Keratinocyte (primary cell): ENCODE measurements at places on chromosomes 2 and 18. TPM values are rescaled to one million over a fixed set of nuclear protein-coding genes. Genes with fewer than 3 reads are reported as not detected.

The EML6 gene
- 0.26 to 2.0 TPM (median 0.96 TPM) in 3 replicates for polyA plus RNA-seq

The PRADC1 gene
- 7.5 to 13.1 TPM (median 8.2 TPM) in 3 replicates for polyA plus RNA-seq

GRCh38 chr2:239173301-239173700 lies 227.5 kb downstream of the HDAC4 start:
- DNase-seq: no peak

- no peak for DNase-seq
These were observed 61.0 kb downstream of the BIN1 start for GRCh38 chr2:127045792-127046501.

The TRIM54 gene
- polyA plus RNA-seq: not detected in 3 replicates

The HOXD13 gene
- polyA plus RNA-seq: not detected in 3 replicates

The CNGA3 gene
- 0.01 TPM in 2 of 3 replicates, not detected in the other for polyA plus RNA-seq

- DNase-seq: no peak
These were observed 10.4 kb upstream of the ALK start for GRCh38 chr2:29931818-29932217.

DNA sequence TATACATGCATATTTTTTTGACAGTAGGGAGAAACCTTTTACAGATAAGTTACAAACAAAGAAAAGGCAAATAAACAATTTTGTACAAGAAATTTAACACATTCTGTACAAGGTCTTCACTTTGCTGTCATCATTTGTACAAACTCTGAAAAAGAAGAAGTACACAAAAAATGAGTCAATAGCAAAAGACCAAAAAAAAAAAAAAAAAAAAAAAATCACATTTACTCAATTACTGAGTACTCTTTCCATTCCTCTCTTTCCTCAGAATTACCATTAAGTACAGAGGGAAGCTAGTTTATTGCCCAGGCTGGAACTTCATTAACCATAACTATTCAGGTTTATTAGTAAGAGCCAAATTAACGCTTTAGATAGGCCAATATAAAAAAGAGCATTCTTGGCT lies 5.6 kb upstream of the STPG4 start:
- DNase-seq: no peak

- no peak for DNase-seq
These were observed 10.6 kb downstream of the LDLRAD4 start for GRCh38 chr18:13229001-13229671.

GRCh38 chr2:98379311-98380202 lies 33.3 kb downstream of the CNGA3 start:
- no peak for DNase-seq

GRCh38 chr2:167293172-167293781 lies 405.0 kb downstream of the XIRP2 start:
- DNase-seq: no peak

GRCh38 chr2:158583923-158584322 lies 127.2 kb downstream of the PKP4 start:
- DNase-seq: no peak

DNA sequence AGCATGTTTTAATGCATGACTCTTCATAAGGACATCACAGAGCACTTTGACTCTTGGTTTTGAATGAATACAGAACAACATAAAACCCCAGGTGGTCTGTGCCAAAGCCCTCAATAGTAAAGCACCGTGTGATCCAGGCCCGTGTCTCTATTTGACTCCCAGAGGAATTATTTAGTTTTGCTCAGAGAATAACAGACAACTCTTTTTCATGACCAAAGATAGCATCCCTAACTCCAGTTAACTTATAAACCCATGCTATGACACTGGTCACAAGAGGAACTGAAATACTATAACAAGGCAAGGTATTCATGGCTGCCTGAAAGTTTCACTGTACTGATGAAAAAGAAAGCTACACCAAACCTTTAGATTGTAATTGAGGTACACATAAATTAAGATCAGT lies 128.4 kb downstream of the IKZF2 start:
- no peak for DNase-seq

DNA sequence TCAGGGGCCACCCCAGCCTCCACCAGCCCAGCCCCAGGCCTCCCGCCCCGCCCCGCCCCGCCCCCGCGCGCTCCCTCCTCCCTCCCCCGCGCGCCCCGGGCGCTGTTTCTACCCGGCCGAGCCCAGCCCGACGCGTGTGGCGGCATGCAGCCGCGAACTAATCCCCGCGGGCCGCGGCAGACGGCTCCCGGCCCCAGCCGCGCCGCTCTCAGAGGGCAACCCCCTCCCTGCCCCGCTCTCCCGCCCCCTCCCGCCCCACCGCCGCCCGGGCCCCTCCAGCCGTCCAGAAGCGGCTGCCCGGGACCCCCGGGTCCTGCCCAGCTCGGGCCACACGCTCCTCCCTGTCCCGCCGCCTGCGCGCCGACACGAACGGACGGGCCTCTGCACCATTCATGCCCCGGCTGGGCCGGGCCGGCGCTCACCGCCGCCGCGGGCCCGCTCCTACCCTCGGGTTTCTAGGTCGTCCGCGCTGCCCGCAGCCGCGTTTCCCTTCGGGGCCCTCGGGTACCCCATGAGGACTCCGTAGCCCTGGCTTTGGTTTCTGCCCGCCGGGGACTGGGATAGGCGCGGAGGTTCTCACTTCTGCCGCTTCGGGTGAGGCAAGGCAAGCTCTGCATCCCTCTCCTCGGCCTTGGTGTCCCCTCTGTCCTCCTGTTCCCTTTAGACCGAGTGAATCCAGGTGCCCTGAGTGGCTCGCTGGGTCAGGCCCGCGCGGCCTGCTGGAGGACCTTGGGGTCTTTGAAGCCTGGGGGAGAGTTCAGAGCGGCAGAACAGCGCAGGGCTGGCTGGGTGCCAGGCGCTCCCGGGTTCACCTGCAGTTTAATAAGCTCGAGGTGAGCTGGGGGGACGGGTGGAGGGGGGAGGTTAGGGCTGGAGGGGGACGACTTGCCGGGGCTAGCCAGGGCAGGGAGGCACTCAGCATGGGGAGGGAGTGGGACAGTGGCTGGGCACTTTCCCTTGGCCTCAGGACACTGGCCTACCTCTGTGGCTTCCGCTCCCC lies 3.1 kb downstream of the WNT10A start:
- DNase-seq: no peak

GRCh38 chr2:147083664-147084063 lies 761.2 kb upstream of the ACVR2A start:
- DNase-seq: no peak

DNA sequence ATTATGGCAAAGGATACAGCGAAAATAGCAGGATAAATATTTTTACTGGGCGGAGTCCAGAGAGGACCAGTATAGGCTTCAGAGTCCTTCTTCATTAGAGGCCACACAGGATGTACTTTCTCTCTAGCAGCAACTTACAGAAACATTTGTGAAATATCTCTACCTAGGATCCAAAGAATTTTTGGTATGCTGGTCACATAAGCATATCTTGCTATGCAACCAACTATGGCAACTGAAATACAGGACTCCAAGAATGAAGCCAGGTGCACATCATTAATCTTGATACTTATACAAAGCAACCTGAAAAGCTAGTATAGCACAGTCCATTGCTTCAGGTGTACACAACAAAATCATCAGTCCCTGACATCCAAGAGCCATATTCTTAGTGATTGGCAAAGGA lies 59.1 kb upstream of the NABP1 start:
- no peak for DNase-seq

GRCh38 chr2:229800997-229801754 lies 86.8 kb upstream of the DNER start:
- DNase-seq: no peak

GRCh38 chr2:23425885-23426262 lies 40.9 kb downstream of the KLHL29 start:
- DNase-seq: no peak

The REEP1 gene
- polyA plus RNA-seq: 0.14 to 0.72 TPM (median 0.30 TPM) in 3 replicates
